ENCODE measurements at places on chromosomes 11 and 22. TPM values are rescaled to one million over a fixed set of nuclear protein-coding genes. Genes with fewer than 3 reads are reported as not detected.
A peak's percentile ranks its signal among the peaks of the same experiment; 100 is the strongest.

DNA sequence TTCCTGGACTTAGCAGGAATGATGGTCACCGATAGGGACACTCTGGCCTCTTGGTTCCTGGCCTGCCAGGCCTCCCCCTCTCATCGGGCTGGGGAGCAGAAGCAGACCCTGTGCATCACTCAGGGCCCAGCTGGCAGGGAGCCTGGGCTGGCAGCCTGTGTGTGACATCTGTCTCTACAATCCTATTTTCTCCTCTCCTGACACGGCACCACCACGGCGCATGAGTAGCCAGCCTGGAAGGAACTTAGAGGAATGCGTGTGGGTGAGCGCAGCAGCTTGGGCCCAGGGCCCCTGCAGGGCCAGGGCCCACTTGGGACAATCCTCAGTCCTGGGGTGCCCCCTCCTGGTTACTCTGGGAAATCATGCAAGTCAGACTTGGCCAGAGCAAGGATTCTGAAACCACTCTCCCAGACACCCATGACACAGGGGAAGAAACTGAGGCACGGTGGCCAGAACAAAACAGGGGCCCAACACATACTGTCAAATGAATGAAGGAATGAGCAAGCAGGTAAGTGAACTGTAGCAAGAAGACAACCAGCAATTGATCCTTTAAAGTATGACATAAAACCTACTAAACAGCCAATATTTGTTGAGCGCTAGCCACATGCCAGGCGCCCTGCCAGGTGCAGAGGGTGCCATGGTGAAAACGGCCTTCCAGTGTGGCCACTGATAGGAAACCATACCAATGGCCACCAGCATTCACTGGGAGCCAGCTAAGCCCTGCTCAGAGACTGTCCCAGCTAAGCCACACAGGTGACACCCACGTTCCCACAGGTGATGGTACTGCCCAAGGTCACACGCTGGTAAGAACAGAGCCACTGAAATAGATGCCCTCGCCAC is 13.3 kb downstream of the RSPH14 start:
- DNase-seq, result peak; percentile 86

DNA sequence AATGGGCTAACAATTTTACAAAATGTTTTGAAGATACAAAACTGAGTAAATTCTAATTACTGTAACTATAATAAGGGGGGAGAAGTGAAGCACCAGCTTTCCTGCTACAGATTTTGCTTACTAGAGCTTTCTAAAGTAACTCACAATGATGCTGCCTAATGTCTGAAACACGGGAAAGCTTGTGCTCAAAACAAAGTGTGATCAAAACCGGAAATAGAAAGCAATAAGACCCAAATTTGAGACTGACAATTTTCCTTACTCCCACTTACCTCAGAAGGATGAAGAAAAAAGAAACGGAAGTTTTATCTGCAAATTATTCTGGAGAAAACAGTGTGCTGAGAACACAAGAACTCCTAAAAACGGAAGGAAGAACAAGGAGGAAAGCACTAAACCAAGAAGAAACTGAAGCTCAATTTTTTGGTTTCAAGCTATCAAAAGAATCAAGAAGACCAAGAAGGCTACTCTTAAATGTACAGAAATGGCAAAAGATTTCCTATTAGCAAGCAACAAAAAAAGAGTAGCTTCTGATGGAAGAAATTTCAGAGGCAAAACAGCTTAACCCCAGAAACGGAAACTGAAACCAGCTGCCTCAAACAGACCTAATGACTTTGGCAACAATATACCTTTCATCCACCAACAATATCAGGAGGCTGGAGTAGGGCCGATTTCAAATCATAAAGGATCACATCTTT is 33.4 kb downstream of the AMBRA1 start:
- DNase-seq, result peak; percentile 68

DNA sequence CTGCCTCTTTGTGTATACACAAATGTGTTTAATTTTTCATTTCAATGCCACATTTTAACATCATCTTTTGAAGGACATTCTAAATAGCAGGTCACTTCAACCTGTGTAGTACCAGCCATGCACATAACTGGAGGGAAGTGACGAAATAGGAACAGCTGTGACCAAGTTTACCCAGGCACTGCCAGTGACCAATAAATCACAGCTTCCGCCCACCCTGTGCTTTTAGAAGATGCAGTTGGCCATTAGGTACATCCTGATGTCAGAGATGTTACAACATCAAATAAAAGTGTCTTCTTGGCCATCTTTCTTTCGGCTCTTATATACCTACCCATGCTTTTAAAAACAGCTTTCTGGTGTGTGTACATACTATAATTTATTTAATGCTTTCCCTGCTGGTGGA is 7.8 kb downstream of the LDLRAD3 start:
- no peak for DNase-seq

DNA sequence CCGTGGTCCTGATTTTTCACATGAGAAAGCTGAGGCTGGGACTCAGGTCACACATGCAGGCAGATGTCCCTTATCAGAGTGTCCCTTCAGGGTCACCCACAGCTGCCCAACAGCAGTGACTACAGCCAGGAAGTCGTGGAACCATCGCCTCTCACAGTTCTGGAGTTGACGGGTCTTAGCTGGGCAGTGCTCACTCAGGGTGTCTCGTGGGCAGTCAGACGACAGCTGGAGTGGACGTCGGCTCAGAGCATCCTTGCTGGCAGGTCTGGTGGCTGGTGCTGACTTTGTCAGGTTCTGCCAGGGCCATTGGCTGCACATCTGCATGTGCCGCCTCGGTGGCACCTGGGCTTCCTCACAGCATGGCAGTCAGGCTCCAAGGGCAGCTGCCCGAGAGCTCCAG is 35.6 kb upstream of the TH start:
- no peak for DNase-seq

DNA sequence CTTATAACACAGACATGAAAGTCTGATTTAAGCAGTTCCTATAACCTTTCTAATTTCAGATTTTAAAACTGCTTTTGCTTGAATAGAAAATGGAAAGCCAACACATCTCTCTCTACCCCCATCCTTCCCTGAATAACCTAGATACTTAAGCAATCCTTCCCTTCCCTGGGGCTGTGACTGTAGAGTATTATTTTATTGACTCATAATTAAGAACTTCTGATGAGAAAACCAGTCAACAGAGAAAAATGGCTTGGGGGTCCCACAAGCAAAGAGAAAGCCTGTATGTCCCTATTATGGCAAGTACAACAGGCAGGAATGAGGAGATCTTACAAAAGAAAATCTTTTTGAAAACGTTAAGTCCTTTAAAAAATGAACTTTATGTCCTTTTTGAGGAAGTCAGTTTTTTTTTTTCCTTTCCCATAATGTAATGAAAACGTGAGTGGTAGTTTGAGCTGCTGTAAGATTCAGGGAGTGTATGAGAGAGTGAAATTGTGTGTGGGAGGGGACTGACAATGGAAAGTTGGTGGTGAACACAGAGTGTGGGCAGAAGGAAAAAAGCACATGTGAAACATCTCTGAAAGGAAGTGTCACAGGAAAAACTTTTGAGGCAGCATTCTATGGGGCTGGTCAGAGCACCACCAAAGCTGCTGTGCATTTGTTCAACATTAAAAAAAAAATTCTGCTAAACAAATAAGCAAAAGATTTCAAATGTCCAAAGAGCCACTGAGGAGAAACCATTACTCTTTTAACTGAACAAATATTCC is 154.6 kb downstream of the MAML2 start:
- DNase-seq, result peak; percentile 47

DNA sequence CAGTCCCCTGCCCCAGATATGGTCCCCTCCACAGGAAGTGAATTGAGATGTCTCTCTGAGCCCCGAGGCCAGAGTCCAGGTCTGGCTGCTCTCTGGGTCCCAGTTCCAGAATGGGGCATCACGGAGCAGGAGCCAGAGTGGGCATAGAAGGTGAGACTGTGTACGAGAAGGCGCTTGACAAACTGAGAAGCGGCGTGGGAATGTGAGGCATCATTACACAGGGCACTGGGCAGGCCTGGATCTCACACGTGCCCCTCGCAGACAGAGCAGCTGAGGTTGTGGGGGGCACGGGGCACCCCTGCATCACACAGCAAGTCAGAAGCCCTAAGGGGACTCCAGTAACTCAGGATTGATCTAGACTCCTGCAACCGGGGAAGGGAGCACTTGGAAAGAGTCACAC is 9.2 kb downstream of the STARD10 start:
- DNase-seq, result no peak

DNA sequence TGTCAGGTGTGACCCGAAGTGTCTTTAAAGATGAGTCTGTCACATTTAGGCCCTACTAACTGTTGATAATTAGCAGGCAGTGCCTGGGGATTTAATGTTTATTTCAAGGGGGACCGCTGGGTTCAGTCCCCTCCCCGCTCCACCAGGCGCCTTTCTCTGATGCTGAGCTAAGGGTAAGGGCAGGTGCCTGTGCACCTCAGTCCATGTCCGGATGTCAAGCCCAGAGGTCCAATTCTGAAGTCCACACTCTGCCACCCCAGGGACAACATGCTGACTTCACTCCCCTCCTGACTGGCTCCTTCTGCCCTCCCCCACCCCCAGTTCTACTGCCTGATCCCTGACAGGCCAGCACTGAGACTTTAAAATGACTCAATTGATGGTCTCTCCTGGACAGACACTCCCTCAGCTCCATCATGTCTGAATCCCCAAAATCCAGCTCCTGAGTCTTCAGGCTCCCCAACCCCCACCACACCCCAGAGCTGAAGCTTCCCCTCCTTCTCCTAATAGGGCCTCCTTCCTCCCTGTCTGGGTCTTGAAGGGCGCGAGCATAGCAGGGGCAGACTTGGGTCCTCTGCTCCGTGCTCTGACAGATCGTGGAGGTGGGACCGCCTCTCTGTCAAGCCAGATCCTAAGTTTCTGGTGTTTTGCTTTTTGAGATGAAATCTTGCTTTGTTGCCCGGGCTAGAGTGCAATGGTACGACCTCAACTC is 49.8 kb upstream of the ANO1 start:
- no peak for DNase-seq

- DNase-seq, result peak; percentile 96
Measured at GRCh38 chr11:122781378-122782195, 56.7 kb upstream of the CRTAM start.

GRCh38 chr11:115366826-115367225 is 137.4 kb downstream of the CADM1 start:
- no peak for DNase-seq

DNA sequence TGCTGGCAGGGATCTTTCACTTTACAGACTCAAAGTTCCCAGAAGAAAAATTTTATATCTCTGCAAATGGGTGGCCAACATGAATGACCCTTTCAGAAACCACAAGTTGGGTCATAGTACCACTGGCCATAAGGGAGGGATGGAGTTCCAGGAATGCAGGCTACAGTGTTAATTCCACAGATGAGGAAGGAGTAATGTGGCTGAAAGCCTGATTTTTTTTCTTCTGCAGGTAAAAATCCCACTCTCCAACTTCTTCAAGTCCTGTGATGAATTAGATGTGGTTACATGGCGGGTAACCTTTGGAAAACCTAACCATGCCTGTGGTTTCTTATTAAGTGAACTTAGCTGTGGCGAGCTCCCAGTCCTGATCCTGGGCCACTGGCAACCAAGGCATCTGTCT is 103.2 kb downstream of the SLC1A2 start:
- no peak for DNase-seq

DNA sequence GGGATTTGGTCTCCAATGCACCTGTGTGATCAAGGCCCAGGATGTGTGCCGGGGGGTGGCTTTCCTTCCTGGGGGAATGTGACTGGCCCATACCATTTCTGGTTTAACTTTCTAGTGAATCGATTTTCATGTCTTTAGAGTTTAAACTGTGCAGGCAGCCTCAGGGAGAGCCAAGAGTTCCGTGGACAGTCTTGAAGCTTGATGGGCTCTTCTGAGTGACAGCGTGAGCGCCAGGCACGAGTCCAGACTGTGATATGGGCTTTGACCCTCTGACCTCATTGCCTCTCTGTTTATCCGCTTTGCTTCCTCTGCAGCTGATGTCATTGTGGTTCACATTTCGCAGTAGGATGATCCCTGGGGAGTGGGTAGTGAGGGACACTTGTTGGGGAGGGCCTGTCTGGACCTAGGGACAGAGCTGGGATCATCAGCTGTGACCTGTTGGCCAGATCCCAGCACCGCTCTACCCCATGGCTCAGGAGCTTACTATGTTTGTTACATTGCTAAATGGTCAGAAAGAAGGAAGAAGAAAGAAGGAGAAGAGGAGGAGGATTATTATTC is 80.6 kb upstream of the CLDN5 start:
- peak; percentile 89 for DNase-seq

DNA sequence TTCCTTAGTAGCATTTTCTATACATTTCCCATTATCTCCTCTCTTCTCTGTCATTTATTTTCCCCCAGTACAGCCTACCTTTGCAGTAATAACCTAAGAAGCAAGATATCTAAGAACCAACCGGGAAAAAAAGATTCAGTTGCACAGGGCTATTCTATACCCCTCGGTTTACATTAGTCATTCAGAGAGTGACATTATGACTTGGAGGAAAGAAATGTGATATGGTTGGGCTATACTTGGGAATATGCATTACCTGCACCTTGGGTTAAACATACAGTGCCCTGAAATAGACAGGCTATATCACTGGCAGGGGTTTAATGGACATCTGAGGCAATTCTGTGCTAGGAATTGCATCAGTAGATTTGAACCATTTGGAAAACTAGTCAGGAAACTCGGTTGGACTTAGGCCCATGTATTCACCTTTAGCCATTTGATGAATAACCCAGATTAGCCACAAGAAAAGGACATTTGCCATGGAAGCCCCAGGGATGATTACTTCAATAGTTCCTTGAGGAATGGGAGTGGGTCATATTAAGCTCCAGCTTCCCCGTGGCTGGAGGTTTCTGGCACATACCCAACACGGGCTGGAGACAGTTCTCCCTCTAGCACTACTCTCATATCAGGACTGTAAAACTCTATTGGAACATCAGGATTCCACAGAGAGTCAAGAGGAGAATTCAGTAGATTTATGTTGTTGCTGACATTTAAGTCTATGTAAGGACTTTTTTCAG is 973.2 kb downstream of the NTM start:
- DNase-seq, result no peak

GRCh38 chr11:33895752-33896137 is 3.9 kb upstream of the LMO2 start:
- peak; percentile 6 for DNase-seq

DNA sequence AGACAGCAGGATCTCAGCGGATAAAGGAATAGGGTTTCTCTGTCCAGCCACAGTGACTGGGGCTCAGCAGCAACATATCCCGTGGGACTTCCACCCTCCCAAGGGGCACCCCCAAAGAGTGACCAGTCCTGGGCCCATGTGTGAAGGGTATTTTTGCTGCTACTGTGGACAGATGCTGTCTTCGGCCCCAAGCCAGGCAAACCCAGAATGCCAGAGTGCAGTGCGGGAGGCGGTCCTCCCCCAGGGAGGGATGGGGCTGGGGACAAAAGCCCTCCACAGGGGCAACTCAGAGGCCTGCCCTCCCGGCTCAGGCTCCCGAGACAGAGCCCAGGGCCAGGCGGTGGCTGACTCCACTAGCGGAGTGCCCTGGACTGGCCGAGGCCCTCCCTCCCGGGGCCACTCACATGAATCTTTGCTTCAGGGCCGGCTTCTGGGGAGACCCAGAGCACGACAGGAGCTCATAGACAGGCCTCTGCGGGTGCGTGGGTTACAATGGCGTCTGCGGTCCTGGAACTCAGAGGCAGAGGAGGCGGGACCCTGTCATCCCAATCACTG is 34.7 kb upstream of the WNT7B start:
- no peak for DNase-seq

MGAT3 gene
- not detected for total RNA-seq

OR52N4 gene
- not detected for total RNA-seq

OR2D2 gene
- not detected for total RNA-seq

GRIK4 gene
- under 0.01 TPM for total RNA-seq

PHLDA2 gene
- 1.5 TPM for total RNA-seq

UNC93B1 gene
- total RNA-seq, result 21.1 TPM

HTR3A gene
- not detected for total RNA-seq
